ENCODE measurements at places on chromosomes 12 and 14.

GRCh38 chr12:92123780-92124688 lies 21.6 kb downstream of the BTG1 start:
- no peak for DNase-seq

GRCh38 chr12:102593134-102593533 lies 112.8 kb upstream of the IGF1 start:
- DNase-seq: no peak

DNA sequence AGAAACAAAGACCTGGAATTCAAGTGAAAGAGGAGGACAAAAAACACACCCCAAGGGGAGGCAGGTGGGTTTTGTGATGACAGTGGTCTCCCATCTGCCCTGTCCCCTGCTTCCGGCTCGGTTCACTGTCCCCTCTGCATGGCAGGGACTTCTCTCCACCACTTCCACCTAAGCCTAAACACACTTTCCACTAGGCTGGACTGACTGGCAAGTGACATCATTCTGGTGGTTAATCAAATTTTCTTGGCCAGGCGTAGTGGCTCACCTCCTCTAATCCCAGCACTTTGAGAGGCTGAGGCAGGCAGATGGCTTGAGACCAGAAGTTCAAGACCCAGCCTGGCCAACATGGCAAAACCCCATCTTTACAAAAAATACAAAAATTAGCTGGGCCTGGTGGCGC lies 11.9 kb downstream of the PLEKHG6 start:
- no peak for DNase-seq

DNA sequence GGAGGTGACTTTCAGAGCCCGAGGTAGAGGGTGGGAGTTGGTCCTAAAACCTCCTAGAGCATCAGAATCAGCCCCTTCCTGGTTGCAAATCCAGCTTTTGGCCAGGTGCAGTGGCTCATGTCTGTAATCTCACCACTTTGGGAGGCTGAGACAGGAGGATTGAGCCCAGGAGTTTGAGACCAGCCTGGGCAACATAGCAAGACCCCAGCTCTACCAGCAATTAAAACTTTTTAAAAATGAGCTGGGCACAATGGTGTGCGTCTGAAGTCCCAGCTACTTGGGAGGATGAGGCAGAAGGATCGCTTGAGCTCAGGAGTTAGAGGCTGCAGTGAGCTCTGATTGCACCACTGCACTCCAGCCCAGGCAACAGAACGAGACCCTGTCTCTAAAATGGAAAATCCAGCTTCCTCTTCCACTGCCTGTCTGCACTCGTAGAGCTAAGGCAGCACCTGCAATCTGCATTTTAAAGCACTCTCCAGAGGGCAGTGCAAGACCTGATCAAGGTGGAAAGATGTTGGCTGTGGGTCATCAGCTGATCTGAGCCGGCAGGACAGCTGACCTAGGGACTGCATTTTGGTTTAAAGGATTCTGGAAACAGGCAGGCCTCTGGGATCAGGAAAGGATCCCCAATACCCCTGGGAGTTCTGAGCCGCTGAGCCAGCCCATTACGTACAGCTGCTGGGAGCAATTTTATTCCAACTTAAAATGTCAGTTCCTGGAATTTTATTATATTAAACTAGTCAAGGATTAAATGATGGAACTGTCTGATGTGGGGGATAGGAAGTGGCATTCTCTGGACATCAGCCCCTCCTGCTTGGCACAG lies 1.8 kb upstream of the TESC start:
- peak; percentile 66 for DNase-seq

- DNase-seq: peak; percentile 18
Observed at GRCh38 chr12:9049520-9050133, 60.3 kb downstream of the KLRG1 start.

DNA sequence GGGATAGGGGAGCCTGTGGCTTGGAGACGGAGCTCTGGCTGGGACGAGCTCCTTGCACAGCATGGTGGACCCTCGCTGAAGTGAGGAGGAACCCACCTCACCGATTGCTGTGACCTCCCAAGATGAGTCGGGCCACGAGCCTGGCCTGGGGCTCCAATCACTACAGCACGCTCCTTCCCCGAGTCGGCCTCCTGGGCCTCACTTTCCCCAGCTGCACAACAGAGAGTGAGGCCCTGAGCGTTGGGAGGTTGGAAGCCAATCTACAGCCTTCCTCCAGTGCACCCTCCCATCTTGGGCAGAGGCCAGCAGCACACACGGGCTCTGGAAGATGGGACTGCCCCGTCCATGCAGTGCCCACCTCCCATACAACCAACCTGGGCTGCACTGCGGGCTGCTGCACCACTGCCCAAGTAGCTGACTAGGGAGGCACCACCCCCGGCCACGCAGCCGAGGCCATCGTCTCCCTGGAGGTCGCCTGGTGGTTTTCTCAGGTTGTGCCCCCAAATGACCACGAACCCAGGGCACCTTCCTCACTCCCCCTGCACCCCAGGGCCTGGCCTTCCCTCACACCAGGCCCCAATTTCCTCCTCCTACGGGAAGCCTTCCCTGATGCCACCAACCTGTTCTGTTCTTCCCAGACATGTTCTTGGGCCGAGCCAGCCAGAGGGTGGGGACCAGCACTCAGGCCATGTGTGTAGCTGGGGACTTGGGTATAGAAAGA lies 152.3 kb upstream of the C14orf180 start:
- no peak for DNase-seq

- DNase-seq: no peak
Observed at GRCh38 chr14:83842547-83842946, 1687.4 kb upstream of the FLRT2 start.

- peak; percentile 13 for DNase-seq
Observed at GRCh38 chr14:90060965-90061684, 669 bp upstream of the KCNK13 start.

DNA sequence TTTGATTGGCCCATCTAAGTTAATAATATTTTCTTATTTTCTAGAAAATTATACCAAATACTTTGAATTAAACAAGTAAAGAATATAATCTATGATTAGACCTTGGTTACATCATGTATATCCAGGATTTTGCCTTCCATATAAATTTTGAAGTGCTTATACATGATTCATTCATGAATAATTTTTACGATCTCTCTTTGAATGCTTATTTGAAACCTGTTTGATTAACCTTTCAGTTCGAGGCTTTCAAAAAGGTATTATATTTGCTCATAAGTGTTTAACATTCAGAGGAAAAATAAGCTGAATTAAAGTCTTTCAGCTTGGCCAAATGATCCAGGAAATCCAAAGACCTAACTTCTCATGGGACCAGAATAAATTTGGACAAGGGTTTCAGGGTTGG lies 495.2 kb upstream of the GARIN6 start:
- no peak for DNase-seq

- no peak for DNase-seq
Observed at GRCh38 chr12:13233830-13234641, 37.5 kb downstream of the EMP1 start.

- DNase-seq: peak; percentile 77
Observed at GRCh38 chr12:113071135-113072112, 14.9 kb downstream of the DTX1 start.

DNA sequence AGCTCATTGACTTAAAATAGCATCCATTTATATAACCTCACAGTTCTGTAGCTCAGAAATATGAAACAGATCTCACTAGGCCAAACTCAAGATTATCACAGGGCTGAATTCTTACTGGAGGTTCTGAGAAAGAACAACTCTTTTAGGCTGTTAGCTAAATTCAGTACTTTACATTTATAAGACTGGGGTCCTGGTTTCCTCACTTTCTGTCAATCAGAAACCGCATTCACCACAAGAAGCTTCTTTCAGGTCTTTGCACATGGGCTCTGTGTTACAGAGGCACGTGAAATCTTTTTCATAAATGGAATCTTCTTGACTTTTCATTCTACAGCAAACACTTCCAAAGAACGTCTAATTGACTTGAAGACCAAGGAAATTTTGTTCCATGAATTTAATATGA lies 876.3 kb upstream of the FOXG1 start:
- DNase-seq: no peak

- no peak for DNase-seq
Observed at GRCh38 chr14:52279408-52279807, 11.9 kb downstream of the PTGDR start.

GRCh38 chr12:28770322-28770721 lies 378.8 kb upstream of the FAR2 start:
- DNase-seq: no peak

Data from DMS79 treated with DMSO at 0.1 percent for 48 hours (cell line).